ENCODE measurements at places on chromosomes 3 and 15.
A peak's percentile ranks its signal among the peaks of the same experiment; 100 is the strongest.

GRCh38 chr15:101827257-101827656, 15.3 kb downstream of the OR4F15 start:
- H3K36me3 ChIP-seq, result no peaks in the 10 kb centered on the region
- H3K4me3 ChIP-seq, result no peak overlapping the region
- peaks cover 14% of the 10 kb centered on the region for H3K27me3 ChIP-seq
- DNase-seq, result no peak

GRCh38 chr3:7581831-7582230, 720.9 kb downstream of the GRM7 start:
- no peaks in the 10 kb centered on the region for H3K27me3 ChIP-seq
- no peaks in the 10 kb centered on the region for H3K36me3 ChIP-seq
- H3K27ac ChIP-seq, result no peak overlapping the region
- H3K4me3 ChIP-seq, result no peak overlapping the region
- no peak for DNase-seq

DNA sequence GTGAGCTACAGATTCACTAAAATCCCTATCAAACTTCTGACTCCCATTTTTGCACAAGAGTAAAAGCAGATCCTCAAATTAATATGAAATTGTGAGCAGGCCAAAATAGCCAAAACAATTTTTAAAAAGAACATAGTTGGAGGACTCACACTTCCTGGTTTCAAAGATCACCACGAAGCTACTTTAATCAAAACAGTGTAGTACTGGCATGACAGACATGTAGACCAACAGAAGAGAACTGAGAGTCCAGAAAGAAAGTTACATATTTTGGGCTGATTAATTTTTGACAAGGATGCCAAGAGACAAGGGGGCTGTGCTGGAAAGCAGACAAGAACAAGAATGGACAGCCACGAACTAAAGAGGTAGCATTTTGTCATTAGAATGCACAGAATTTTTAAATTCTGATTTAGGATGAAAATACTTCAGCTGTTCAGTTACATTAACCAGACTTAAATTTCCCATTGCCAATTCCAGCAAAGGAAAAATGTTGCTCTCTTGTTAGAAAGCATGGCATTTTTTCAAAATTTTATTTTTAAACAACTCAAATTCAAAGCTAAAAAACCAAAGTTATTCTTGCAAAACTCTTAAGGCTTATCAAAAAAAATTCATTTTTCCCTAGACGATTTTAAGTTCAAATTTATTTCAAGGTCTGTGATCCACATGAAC, 14.0 kb downstream of the RYK start:
- H3K36me3 ChIP-seq, result peaks cover 2% of the 10 kb centered on the region
- H3K4me3 ChIP-seq, result peak overlapping the region; percentile 32
- peak overlapping the region; percentile 35 for H3K27ac ChIP-seq

DNA sequence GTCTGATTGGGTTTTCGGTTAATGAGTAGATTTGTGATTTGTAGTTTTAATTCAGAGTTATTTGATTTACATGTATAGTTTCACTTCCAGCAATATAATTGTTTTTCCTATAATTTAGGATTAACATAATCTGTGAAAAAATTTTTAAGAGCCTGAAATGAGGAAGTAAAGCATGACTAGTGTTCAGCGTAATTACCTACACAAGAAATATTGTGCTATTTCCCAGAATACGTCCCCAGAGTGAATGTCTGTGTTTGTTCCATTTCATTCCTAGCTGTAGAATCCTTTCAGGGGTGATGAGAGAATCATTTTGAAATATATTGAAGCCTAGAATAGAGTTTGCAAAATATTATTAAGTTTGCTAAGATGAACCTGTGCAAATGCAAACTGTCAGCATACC, 247.1 kb downstream of the BBX start:
- H3K27me3 ChIP-seq, result no peaks in the 10 kb centered on the region
- H3K4me3 ChIP-seq, result no peak overlapping the region
- DNase-seq, result no peak
- peaks cover 3% of the 10 kb centered on the region for H3K4me1 ChIP-seq

- peaks cover 1% of the 10 kb centered on the region for H3K36me3 ChIP-seq
- no peak for DNase-seq
- no peaks in the 10 kb centered on the region for H3K27me3 ChIP-seq
Measured at GRCh38 chr3:20488151-20488550, 302.1 kb upstream of the SGO1 start.

DNA sequence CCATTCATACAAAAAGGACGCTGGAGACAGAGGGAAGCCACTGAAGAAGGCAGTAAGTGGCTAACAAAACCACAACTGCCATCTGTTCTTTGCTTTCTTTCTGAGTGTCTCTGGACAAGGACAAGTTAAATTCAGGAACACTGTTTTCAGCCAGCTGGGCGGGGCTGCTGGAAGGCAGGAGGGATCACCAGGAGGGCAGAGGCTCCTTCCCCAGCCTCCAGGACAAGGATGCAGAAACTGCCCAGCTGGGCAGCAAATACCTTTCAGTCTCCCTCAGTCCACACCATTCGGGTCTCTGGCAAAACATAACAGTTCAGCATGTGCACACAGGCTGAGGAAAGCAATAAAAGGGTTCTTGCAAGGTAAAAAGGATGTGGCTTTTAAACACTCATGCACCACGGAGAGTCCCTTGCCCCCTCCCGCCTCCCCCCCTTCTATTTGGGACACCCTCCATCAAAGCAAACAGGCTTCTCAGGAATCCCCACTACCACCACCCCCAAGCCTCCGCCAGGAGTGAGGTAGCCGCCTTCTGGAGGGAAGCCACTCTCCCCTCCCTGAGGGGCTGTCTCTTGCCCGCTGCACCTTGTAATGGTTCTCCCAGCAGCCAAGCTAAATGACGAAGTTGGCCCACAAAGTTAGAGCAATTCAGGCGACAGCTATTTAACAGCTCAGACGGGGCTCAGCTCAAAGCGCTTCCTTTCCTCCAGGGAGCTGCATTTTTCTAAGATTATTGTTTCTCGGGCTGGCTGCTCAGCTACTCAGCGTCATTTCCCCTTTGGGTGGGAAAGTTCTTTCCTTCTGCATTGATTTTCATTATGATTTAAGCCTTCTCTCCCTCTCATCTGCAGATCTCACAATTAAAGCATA, 3.8 kb downstream of the HEG1 start:
- H3K27ac ChIP-seq, result peak overlapping the region; percentile 89
- peak overlapping the region; percentile 74 for H3K4me3 ChIP-seq
- DNase-seq, result no peak
- peaks cover 42% of the 10 kb centered on the region for H3K4me1 ChIP-seq
- H3K27me3 ChIP-seq, result no peaks in the 10 kb centered on the region

GRCh38 chr3:32180141-32180784, 58.2 kb upstream of the CMTM8 start:
- peaks cover 5% of the 10 kb centered on the region for H3K27me3 ChIP-seq
- H3K4me1 ChIP-seq, result peaks cover 11% of the 10 kb centered on the region
- no peak for DNase-seq
- H3K27ac ChIP-seq, result no peak overlapping the region

- DNase-seq, result no peak
- peak overlapping the region; percentile 97 for H3K4me3 ChIP-seq
- H3K27me3 ChIP-seq, result no peaks in the 10 kb centered on the region
- H3K36me3 ChIP-seq, result peaks cover 7% of the 10 kb centered on the region
Measured at GRCh38 chr3:185933374-185934173, 4.2 kb downstream of the TRA2B start.

DNA sequence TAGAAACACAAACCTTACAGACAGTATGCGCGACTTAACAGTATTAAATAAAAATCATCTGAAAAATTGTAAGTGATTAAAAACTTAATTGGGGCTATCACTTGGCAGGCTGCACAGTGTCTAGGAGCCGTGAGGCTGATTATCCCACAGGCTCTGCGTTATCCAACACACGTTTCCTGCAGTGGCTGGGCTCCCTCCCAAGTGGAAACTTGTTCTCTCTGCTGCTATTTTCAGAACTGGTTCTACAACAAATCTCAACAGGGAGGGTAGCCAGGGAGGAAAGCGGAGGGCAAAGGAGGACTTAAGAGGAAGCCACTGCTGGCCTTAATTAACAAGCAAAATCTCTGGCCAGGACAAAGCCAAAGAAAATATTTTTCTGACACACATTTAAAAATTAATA, 555.2 kb downstream of the MAGI1 start:
- H3K4me1 ChIP-seq, result no peaks in the 10 kb centered on the region
- H3K4me3 ChIP-seq, result no peak overlapping the region
- no peak for DNase-seq
- no peaks in the 10 kb centered on the region for H3K27me3 ChIP-seq

GRCh38 chr15:82093774-82094211, 48.0 kb upstream of the MEX3B start:
- H3K27me3 ChIP-seq, result peaks cover 2% of the 10 kb centered on the region
- no peaks in the 10 kb centered on the region for H3K36me3 ChIP-seq
- no peak overlapping the region for H3K27ac ChIP-seq
- no peaks in the 10 kb centered on the region for H3K4me1 ChIP-seq

DNA sequence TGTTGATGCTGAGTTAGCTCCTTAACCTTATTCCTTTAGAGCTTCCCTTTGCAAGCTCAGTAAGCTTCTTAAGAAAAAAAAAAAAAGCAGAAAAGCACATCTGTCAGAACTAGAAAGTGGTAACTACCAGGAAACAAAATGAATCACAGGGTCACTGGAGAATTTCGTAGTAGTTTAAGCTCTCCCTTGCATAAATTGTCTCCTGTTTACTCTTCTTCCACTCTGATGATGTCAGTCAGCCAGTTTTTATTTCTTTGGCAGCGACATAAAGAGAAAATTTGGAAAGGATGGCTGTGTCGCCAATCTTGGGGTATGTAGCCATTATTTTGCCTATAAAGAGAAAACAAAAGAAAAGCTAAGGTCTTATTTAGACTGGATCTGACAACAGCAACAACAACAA, 3.2 kb upstream of the GABRR3 start:
- no peaks in the 10 kb centered on the region for H3K36me3 ChIP-seq
- DNase-seq, result no peak
- H3K27ac ChIP-seq, result no peak overlapping the region
- H3K4me1 ChIP-seq, result peaks cover 4% of the 10 kb centered on the region
- H3K27me3 ChIP-seq, result peaks cover 10% of the 10 kb centered on the region

GRCh38 chr3:20073683-20074082, 33.4 kb downstream of the KAT2B start:
- H3K4me1 ChIP-seq, result peaks cover 9% of the 10 kb centered on the region
- no peak overlapping the region for H3K27ac ChIP-seq
- peaks cover 31% of the 10 kb centered on the region for H3K36me3 ChIP-seq
- no peak for DNase-seq
- H3K27me3 ChIP-seq, result no peaks in the 10 kb centered on the region

DNA sequence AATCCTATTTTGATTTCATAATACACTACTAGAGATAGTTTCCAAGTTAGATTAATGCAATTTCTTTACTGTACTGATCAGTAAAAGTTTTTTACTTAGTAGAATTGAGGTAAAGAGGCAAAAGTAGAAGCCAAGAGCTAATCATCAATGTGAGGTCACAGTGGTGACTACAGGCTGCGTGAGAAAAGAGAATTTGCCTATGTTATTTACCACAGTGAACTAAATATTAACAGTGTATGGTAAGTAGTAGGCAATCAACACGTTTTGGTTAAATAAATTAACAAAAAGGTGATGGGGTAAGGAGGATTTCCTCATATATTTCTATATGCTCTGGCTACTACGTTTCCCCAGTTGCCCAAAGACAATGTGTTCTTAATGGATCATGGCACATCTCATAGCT, 202.2 kb upstream of the CMC1 start:
- DNase-seq, result no peak
- H3K4me3 ChIP-seq, result no peak overlapping the region
- H3K4me1 ChIP-seq, result no peaks in the 10 kb centered on the region
- no peaks in the 10 kb centered on the region for H3K36me3 ChIP-seq

GRCh38 chr3:59313365-59313764, 263.5 kb upstream of the CFAP20DC start:
- no peak overlapping the region for H3K27ac ChIP-seq
- no peak overlapping the region for H3K4me3 ChIP-seq
- no peaks in the 10 kb centered on the region for H3K27me3 ChIP-seq
- no peak for DNase-seq
- H3K36me3 ChIP-seq, result no peaks in the 10 kb centered on the region
- peaks cover 2% of the 10 kb centered on the region for H3K4me1 ChIP-seq

DNA sequence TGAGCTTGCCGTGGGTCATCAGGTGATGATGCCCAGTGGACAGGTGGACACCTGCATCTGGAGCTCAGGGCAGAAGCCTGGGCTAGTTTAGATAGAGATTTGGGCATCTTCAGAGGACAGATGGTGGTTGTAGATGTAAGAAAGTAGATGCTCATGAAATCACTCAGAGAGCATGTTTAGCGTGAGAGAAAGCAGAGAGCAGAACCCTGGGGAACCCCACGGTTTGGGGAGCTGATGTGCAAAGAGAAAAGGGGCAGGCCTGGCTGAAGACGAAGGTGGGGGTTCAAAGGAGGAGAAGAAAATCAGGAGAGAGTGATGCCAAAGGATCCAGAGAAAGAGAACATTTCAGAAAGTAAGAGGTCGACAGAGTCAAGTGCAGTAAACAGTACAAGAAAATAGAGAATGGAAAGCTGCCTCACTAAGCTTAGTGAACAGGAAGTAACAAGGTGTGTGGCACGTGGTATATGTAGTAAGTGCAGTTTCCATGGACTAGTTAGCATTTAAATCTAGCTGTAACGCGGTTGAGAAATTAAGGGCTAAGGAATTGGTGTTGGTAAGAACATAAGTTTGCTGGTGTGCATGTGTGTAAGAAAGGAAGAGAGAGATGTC, 13.5 kb downstream of the TIGIT start:
- H3K27me3 ChIP-seq, result no peaks in the 10 kb centered on the region
- peaks cover 41% of the 10 kb centered on the region for H3K4me1 ChIP-seq
- H3K36me3 ChIP-seq, result peaks cover 2% of the 10 kb centered on the region
- H3K4me3 ChIP-seq, result peak overlapping the region; percentile 75
- no peak for DNase-seq

DNA sequence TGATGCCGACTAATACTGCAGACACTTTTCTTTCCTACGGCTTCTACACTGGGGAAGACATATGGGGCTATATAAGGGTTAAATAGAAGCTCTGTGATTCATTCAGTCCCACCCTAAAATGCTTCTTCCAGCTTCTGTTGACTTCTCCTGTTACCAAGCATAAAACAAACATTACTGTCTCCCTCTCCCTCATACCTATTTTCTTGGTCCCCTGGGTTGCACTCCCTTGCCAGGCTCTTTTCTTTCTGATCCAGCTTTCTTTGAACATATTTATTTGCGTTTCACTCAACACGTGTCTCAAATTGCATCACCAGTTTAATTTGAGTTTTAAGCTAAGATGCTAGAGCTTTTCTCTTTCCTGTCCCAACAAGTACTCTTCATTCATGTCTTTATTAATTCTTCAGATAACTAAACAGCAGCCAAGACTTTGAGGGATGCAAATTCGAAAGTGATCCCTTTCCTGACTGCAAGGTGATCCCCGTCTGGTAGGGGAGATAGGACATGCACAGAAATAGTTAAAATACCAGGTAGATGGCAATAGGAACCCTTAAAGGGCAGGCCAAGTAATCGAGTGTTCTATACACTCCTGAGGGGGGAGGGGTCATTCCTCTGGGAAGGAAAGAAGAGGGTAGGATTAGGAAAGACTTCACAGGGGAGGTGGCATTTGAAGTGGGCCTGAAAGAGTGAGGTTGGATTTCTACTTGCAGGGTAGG, 198.6 kb upstream of the BCL6 start:
- no peak overlapping the region for H3K27ac ChIP-seq
- H3K4me3 ChIP-seq, result no peak overlapping the region
- H3K27me3 ChIP-seq, result peaks cover 4% of the 10 kb centered on the region
- no peak for DNase-seq
- H3K36me3 ChIP-seq, result no peaks in the 10 kb centered on the region

- DNase-seq, result no peak
- H3K36me3 ChIP-seq, result no peaks in the 10 kb centered on the region
- no peak overlapping the region for H3K4me3 ChIP-seq
Measured at GRCh38 chr3:189690237-189690636, 59.0 kb downstream of the TP63 start.
